ENCODE measurements at places on chromosomes 2 and 18.

DNA sequence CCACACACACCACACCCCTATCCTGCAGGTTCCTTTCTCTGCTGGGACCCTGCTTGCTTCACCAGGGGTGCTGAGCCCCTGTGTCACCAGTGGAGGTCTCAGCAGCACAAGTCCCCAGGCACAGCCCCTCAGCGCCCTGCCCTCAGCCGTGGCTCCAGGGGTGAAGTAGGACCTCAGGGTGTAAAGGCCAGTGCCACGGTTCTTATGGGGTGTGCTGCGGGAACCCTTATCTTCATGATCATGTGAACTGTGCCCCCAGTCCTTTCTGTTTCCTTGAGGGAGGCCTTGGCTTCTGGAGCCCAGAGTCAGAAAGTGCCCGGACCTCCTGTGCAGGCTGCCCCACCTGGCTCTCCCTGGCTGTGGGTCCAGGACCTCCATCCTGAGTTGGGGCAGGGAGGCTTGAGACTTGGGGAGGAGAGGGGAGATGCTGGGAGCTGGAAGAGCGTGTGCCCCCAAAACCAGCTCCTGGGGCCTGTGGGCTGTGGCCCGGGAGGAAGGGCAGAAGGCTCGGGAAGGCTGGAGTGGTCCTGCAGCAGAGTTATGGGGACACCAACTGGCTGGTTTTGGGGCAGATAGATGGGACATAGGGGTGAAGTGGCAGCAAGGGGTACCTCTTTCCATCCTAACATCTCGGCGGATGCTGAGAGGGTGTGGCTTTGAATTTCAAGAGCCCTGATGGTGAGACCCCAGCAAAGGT lies 20.2 kb upstream of the KLF11 start:
- DNase-seq: no peak

DNA sequence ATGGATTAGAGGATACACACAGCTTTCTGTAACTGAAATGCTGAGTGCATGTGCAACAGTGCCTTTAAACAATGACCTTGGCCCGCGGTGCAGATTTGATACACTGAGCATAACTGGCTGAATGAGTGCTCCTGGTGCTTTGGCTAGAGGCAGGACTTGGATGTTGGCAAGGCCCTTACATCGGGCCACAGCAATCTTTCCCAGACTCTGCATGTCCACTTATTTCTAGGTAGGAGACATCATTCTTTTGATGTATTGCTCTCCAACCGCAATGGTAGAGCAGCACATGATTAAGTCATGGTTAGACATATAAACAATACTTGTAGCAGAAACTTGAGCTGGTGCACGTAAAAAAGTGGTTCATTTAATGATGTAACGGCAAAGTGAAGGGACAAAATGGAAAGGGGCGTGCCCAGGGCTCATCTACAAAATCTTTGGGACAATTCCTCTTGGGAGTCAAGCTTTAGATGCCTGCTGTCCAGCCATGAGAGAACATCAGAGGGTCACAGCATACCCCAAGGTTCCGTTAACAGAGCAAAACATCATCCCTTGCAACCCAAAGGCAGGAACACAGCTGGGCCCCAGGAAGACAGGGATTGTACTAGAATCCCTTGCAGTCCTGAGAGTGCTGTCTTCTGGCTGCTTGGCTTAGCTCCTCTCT lies 43.4 kb downstream of the RAB31 start:
- DNase-seq: no peak

DNA sequence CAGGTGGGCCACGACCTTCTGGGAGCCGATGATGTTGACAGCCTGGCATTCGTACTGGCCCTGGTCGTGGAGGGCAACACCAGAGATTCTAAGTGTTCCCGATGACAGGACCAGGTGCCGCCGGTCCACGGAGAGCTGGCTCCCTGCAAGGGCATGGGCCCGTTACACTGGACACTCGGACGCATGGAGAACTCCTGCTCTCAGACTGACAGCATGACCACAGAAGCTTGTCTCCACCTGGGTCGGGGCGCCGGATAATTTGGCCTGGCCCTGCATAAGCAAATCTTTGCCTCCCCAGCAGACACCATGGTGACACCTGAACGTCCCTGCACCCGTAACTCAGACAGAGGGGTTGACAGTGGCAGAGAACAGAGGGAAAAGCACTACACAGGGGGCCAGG lies 80.7 kb downstream of the PXDN start:
- DNase-seq: no peak

DNA sequence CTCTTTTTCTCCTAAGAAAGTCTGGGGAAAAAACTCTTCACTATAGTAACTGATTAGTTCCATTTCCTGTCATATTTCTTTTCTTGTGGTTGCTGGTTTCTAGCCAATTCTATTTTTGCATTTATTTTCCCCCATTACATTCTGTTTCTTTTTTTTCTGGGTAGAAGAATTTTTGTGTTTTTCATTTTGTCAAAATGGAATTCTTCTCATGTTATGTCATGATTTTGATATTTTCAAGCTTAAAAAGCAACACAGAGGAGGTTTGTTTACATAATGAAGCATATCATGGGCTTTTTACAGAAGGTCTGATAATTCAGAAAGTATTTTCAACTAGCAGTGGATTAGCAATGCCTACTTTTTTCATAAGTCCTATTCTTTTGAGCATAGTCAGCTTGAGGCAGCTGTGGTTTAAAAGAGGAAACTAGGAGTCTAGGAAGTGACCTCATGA lies 102.0 kb downstream of the MAP2 start:
- DNase-seq: no peak

DNA sequence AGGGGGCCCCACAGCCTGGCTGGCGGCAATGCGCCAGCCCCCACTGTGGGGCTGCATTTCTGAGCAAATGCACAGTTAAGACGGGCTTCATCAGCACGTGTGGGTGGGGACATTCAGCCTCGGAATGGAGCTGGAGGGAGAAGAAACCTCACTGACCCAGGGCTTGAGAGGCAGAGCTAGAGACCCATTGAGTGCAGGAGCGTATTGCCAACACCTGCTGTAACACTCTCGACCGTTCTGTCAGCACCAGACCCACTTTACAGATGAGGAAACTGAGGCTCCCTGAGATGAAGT lies 200.9 kb upstream of the RAB6C start:
- no peak for DNase-seq

- no peak for DNase-seq
Measured at GRCh38 chr18:27008575-27008974, 143.1 kb upstream of the AQP4 start.

- DNase-seq: no peak
Measured at GRCh38 chr2:213229814-213230213, 54.5 kb upstream of the SPAG16 start.
